Activated CD4-positive, alpha-beta memory T cell treated with anti-CD3 and anti-CD28 coated beads for 36 hours (primary cell): ENCODE measurements at places on chromosomes 4 and X. TPM values are rescaled to one million over a fixed set of nuclear protein-coding genes. Genes with fewer than 3 reads are reported as not detected.
A peak's percentile ranks its signal among the peaks of the same experiment; 100 is the strongest.

The UFSP2 gene
- total RNA-seq = 33.0 TPM

The PRDM5 gene
- 0.17 TPM for total RNA-seq

DNA sequence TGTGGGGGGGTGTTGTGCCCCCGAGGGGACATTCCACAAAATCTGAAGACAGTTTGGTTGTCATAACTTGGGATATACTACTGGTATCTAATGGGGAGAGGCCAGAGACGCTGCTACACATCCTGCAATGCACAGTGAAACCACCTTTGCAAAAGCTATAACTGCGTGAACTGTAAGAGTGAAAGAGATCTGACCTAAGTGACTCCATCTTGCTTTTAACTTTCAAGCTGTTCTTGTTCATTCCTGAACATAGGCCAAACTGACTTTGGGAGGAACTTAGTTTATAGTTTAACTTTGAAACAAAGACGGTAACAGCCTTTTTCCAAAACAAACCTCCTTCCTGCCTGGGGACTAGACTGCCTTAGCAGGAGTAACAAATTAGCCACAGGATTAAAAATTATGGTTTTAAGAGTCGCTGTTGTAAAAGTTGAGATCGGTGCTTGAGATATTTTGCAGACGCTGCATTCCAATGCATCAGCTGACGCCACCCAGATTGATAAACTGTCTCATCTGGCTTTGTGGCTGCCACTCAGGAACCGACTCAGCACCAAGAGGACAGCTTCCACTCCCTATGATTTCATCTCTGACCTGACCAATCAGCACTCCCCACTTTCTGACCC, 70.9 kb downstream of the ATXN3L start:
- no peak for DNase-seq
- H3K36me3 ChIP-seq = no peaks in the 10 kb centered on the region
- peaks cover 29% of the 10 kb centered on the region for H3K4me1 ChIP-seq
- H3K27me3 ChIP-seq = no peaks in the 10 kb centered on the region
- no peak overlapping the region for H3K4me3 ChIP-seq

DNA sequence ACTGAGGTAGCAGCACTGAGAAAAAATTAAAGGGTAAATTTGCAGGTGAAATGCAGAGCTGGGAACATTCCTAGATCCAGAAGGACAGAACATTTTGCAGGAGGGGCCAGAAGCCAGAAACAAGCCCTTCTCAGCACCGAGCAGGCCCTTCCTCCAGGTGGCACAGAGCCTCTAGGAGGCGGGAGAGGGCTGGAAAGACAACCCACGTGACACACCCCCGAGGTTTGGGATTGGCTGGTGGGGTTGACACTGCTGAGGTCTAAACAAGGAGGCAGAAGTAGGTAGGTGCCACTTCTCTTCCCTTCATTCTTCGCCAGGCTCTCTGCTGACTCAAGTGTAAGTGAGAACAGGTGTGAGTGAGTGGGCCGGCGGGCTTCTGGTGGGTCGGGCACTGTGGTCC, at the start of gene PAGE4:
Gene PAGE4 (plus strand): TSS at position 288 of the 400 bp plus-strand sequence. CDS start 1,126 bp downstream, outside the sequence.
- no peak for DNase-seq
- no peaks in the 10 kb centered on the region for H3K36me3 ChIP-seq
- no peak within 1 kb of the TSS for H3K27ac ChIP-seq
- peaks cover 2% of the 10 kb centered on the region for H3K27me3 ChIP-seq

GRCh38 chr4:99642725-99643489, 14.7 kb downstream of the C4orf54 start:
- H3K4me3 ChIP-seq = no peak overlapping the region
- no peak for DNase-seq
- no peaks in the 10 kb centered on the region for H3K4me1 ChIP-seq

DNA sequence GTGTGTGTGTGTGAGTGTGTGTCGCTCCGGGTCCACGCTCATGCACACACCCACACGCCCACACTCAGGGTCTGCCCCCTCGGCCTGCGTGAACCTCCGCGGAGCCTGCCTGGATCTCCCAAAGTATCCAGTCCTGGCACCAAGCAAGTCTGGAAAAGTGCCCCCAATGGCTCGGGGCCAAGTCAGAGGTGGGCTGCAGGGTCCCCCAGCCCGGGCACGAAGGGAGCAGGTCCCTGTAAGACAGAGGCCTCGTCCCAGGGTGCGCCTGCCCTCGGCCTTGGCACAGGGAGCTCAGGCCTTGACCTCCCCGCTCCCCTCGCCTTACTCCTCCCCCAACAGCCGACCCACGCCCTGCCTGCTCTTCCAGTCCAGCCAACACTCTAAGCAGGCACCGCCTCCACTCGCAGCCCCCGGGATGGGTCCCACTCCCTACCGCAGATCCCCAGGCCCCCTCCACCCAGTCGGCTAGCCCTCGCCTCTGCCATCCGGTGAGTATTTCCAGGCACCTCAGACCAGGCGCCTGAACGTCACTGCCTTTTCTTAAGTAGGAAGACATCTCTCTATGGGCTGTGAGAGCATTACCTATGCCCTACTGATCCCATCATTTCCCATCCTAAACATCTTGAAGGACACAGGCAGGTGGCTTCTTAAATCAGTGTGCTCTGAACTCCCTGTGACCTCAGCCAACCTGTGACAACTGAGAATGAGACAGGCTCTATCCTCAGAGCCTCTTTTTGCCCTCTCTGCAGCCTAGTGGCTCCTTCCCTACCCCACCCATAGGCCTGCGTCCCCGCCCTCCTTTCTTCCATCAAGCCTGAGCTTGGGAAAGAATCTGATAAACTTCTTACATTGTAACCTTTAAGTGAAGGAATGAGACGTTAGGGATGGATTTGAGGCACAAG, 704 bp downstream of the FAM114A1 start:
- peaks cover 7% of the 10 kb centered on the region for H3K4me1 ChIP-seq
- H3K4me3 ChIP-seq = peak overlapping the region; percentile 51
- no peak for DNase-seq
- H3K27ac ChIP-seq = no peak overlapping the region

DNA sequence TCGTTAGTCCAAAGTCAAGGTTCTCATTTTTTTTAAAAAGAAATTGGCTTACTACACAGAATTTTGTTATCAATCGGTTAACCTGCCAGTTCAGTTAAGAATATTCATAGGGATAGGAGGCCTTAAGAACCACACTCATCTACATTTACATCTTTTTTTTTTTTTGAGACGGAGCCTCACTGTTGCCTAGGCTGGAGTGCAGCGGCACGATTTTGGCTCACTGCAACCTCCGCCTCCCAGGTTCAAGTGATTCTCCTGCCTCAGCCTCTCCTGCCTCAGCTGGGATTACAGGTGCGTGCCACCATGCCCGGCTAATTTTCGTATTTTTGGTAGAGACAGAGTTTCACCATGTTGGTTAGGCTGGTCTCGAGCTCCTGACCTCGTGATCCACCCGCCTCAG, 33.7 kb downstream of the ABCE1 start:
- H3K36me3 ChIP-seq = peaks cover 39% of the 10 kb centered on the region
- no peak for DNase-seq
- H3K4me1 ChIP-seq = peaks cover 57% of the 10 kb centered on the region
